NAMALWA (cell line): ENCODE measurements at places on chromosomes 12 and 14.

GRCh38 chr12:23906329-23906728 lies 43.1 kb downstream of the SOX5 start:
- DNase-seq = no peak

DNA sequence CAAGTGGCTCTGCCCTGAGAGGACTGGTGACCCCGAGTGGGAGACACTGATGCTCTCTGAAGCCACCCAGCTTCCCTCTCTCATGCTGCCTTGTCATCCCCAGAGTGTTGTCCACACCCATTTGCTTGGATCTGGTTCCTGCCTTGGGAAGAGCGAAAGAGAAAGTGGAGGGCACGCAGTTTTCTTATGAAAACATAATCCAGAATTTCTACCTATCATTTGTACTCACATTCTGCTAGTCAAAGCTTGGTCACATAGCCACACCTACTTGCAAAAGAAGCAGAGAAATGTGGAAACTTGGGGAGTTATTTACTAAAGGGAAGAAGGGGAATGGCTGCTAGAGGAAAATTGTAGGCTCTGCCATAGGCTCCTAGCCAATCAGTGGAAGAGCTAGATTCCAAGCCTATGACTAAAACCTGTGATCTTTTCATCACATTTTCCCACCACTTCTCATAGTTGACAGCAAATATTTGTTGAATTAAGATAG lies 326.3 kb downstream of the ZFP36L1 start:
- no peak for DNase-seq

DNA sequence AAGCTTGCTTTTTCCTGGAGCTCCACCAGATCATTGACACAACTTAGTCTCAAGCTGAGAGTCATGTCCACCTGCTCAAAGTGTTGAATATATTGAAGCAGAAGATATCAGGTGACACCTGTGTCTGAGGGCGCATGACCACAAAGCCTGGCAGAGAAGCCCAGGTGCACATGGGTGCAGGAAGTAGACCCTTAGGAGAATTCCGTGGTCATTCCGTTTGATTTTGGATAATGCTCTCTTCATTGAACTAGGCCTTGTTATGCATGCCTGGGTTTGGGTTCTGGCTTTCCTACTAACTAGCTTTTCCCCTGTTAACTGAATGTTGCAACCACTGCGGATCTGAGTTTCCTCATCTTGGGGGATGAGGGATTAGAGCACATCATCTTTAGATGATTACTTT lies 7.1 kb downstream of the ARHGDIB start:
- peak; percentile 58 for DNase-seq

- no peak for DNase-seq
These were observed 58.8 kb downstream of the TECPR2 start for GRCh38 chr14:102421411-102422057.

DNA sequence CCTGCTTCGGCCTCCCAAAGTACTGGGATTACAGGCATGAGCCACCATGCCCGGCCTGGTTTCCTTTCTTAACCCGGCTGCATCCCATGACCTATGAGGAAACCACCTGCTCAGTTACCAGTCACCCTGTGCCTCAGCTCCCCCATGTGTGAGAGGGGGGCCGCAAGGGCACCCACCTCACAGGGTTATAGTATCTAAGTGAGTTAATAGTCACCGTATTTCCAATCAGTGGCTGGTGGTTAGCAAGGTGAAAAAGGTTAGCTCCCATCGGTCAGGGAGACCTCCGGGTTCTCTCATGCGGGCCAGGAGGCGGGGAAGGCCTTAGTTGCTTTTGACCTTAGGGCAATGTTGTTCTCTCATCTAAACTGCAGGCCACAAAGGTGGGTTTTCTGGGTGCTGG lies 6.7 kb downstream of the LRP1 start:
- no peak for DNase-seq

GRCh38 chr12:54431911-54432814 lies 13.1 kb upstream of the ITGA5 start:
- no peak for DNase-seq

- DNase-seq = no peak
These were observed 156.9 kb downstream of the CAND1 start for GRCh38 chr12:67426067-67426466.
